DMS 273 treated with DMSO at 0.1 percent for 48 hours (cell line): ENCODE measurements at places on chromosomes 2 and 18.

DNA sequence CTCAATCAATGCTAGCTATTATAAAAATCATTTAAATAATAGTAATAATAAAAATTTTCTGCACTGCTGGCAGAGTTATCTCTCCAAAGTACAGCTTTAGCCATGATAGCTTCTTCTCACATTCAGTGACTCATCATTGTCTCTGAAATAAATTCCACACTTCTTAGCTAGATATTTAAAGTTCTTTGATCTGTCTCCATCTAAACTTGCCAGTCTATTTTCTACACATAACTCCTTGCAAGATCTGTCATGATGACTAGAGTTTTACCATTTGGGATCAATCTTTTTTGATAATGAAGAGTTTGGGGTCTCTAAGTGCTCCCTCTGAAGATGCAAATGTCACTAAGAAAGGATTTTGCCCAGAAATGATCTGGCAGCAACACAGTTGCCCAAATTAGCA lies 155.4 kb upstream of the LHCGR start:
- DNase-seq: no peak

GRCh38 chr18:6427286-6427685 lies 12.6 kb upstream of the L3MBTL4 start:
- DNase-seq: no peak

GRCh38 chr2:190418727-190419126 lies 10.6 kb downstream of the MFSD6 start:
- no peak for DNase-seq

GRCh38 chr18:8839281-8839680 lies 133.9 kb downstream of the MTCL1 start:
- peak; percentile 91 for DNase-seq

DNA sequence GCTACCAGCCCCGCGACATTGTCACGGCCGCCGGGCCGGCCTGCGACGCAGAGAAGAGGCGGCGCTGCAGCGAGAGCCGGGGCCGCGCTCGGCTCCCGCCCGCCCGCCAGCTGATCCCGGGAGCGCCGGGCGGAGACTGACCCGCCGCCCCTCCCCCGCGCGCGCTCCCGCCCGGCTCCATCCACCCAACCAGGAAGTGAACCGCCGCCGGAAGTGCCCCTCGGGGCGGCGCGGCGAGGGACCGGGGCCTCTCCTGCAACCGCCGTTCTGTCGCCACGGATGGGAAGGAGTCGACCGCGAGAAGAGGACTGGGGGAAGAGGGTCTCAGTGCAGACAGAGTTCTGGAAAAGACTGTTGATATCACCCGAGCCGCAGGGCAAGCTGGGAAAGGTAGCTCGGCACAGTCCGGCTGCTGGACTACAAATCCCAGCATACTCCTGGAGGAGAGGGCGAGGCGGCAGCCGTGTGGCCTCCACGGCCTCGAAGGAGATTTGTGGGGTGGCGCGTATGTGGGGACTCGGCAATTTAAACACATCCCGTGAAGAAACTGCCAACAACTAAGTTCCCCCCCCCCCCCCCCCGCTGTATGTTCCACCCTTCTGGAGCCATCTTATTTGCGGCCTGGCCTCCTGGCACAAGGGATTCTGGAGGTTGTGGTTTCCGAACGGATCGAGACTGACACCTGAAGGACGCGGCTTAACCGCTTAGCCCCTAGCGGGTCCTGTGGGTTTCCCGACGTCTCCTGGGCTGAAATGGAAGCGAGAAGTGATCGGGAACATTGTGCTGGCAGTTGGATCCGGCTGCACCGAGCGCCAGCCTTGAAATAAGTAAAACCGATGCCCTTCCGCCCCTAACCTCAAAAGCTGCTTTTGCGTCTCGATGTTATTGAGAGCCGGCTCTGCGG lies at the start of gene AAK1:
Gene AAK1 (minus strand): TSS at position 138 of the 904 bp plus-strand sequence. CDS start 699 bp downstream, outside the sequence.
- DNase-seq: peak; percentile 78

DNA sequence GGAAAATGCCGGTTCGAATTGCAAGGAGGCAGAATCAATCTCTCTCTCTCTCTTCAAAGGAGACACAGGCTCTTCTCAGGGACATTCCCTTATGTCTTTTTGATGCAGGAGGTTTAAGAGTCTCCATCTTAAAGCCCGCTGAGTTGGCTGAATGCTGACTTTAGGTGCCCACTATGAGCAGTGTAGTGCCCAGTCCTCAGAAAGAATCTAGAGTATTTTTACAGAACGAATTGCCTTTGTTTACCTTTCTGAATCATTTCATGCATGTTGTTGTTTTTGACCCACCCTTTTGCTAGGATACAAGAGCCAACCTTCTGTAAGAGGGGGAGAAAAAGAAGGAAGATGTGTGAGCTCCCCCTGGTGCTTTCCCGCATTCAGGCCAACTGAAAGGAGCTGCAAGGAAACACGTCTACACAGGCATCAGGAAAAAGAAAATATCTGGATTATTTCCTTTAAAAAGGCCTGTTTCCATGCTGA lies 193.5 kb upstream of the TCF4 start:
- DNase-seq: peak; percentile 32

DNA sequence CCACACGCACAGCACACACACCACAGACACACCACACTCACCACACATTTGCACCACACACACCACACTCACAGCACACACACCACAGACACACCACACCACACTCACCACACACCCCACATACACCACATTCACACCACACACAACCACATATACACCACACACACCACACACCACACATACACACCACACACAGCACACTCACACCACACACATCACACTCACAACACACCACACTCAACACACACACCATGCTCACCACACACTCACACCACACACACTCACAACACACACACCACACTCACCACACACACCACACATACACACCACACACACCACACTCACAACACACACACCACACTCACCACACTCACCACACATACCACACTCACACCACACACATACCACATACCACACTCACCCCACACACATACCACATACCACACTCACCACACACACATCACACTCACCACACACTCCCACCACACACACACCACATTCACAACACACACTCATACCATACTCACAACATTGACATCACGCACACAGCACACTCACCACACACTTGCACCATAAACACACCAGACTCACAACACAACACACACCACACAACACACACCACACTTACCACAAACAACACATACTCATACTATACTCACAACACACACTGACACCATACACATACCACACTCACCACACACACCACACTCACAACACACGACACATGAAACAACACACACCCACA lies 60.0 kb downstream of the SDC1 start:
- DNase-seq: no peak

- no peak for DNase-seq
Measured at GRCh38 chr2:239326831-239327535, 73.8 kb downstream of the HDAC4 start.

GRCh38 chr2:3126171-3126910 lies 251.3 kb downstream of the EIPR1 start:
- no peak for DNase-seq

DNA sequence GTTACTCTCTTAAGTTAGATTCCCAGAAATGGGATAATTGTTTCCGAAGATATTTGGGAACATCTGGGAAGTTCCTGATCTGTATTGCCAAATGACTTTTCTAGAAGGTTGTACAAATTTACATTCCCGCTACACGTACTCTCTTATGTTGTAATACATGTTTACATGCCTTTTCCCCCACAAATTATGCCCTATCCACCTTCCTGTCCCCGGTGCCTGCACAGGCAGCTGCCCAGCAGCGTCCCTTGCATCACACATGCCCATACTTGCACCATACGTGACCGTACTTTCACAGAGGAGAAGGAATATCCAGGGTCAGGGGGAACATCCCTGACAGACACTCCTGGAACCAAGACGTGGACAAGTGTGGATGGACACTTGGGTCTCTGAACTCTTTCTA lies 24.2 kb upstream of the KLF11 start:
- no peak for DNase-seq

DNA sequence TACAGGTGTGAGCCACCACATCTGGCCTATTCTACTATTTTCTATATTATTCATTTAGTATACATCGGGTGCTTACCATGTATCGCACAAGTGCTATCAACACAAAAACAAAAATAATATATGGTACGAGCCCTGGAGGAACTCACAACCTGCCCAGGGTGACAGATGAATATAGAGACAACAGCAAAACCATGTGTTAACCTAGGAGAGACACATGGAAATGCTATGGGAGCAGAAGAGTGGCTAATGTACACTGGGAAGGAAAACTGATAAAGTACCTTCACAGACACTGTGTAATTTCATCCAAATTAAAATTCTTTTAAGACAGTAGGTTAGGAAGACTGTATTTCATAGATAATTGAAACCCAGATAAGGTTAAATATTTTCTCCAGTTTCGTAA lies 3.9 kb downstream of the SF3B6 start:
- no peak for DNase-seq

DNA sequence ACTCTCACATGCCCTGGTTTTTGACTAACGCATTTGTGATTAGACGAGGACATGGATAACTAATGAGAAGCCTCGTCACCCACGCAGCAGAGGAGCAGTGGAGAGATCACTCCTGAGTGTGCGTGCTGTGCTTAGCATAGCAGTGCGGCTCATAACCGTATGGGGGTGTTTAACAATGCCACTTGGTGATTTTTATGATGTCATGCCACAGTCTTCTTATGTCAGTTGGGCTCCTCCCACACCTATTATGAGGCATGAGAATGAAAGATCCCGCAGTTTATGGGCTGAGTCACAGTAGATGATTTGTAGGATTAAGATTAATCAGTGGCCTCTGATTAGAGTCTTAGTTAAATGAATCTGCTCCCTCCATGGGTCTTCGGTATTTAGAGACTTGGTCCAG lies 2.5 kb upstream of the SMIM21 start:
- no peak for DNase-seq

DNA sequence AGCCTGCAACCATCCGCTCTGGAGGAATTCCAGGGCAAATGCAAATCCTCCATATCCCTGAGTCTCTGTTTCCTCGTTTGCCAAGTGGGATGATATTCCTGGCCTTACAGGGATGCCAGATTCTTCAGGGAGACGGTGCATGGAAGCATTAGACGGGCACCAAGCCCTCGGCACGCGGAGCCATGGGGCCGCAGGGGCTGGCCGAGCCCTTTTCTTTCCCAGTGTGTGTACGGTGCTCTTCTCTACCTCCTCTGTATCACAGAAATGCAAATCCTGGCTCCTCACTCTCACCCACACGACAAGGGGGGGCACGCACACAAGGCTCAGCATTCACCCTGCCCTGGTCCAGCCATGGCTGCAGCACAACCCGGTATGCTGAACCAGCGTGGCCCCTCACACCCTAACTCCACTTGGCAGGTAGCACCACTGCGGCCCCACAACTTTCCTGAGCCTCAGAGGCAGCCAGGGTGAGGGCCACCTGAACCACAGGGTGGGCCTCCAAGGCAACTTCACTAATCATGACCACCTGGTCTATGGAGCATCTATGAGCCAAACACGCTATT lies 64.1 kb upstream of the SALL3 start:
- DNase-seq: no peak

DNA sequence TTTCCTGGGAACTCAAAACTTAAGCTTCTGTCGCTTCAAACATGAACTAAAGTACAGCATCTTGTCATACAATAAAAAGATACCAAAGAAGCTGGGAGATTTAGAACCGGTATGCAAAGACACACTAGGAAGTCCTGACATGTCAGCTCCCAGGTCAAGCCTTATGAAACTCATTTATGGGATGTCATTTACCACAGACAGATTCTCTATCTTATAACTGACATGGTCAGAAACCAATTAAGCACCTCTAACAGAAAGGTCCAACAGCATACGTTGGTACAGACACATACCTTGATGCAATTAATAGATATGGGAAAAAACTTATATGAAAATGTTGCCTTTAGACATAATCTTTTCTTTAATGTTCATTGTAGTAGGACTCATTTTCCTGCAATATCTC lies 169.0 kb downstream of the SRBD1 start:
- DNase-seq: no peak

DNA sequence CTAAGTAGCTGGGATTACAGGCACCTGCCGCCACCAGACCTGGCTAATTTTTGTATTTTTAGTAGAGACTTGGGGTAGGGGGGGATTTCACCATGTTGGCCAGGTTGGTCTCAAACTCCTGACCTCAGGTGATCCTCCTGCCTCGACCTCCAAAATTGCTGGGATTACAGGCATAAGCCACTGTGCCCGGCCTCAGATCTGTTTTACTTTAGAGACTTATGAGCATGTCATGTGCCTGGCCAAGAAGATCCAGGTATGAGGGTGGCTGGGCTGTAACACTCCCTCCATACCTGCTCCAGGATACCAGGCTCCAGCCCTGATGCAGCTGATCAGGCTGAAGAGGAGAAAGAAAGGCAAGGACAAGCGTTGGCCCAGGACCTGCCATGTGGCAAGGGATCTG lies 125.0 kb downstream of the LPIN1 start:
- no peak for DNase-seq
